ENCODE measurements at places on chromosomes 5 and 9. TPM values are rescaled to one million over a fixed set of nuclear protein-coding genes. Genes with fewer than 3 reads are reported as not detected.

Gene C5orf58
- not detected for total RNA-seq

Gene FAXDC2
- 60.9 TPM for total RNA-seq

Gene FLT4
- total RNA-seq = 11.7 TPM

Gene IDNK
- 7.8 TPM for total RNA-seq

Gene SNCB
- not detected for total RNA-seq

Gene SLC34A1
- not detected for total RNA-seq

Gene HABP4
- 32.0 TPM for total RNA-seq

Gene WDR38
- not detected for total RNA-seq

Gene TTC23L
- 5.9 TPM for total RNA-seq

Gene LCN2
- total RNA-seq = 6.0 TPM

Gene TRIM36
- total RNA-seq = 3.7 TPM

Gene ABLIM3
- 67.6 TPM for total RNA-seq

Gene PCDHB12
- 6.6 TPM for total RNA-seq

Gene PPWD1
- 47.1 TPM for total RNA-seq

Gene ANKHD1
- 144 TPM for total RNA-seq

Gene FCN2
- total RNA-seq = not detected

Gene ZNF300
- total RNA-seq = 6.2 TPM

Gene FYB1
- total RNA-seq = 31.3 TPM

Gene WHRN
- total RNA-seq = 5.3 TPM

Gene SMC2
- total RNA-seq = 9.5 TPM

Gene PFN3
- total RNA-seq = not detected

Gene WNT8A
- not detected for total RNA-seq

Gene NR2F1
- total RNA-seq = 181 TPM

Gene TNC
- total RNA-seq = 28.6 TPM

Gene FAM221B
- total RNA-seq = not detected

Gene SCGB3A2
- 1.0 TPM for total RNA-seq

Gene CLTB
- 122 TPM for total RNA-seq

Gene TXNDC8
- total RNA-seq = not detected

Gene N4BP3
- 2.6 TPM for total RNA-seq

Gene ZNF169
- total RNA-seq = 11.8 TPM

Gene ADAMTS13
- 4.6 TPM for total RNA-seq

Gene SLC25A2
- 1.4 TPM for total RNA-seq

Gene ANKRD55
- total RNA-seq = not detected

Gene HRH2
- total RNA-seq = 4.3 TPM

Gene PDGFRB
- total RNA-seq = 215 TPM

Gene MARCOL
- total RNA-seq = not detected

Gene C5orf52
- total RNA-seq = not detected

Gene BARHL1
- total RNA-seq = not detected

Gene PCDHGA3
- 6.7 TPM for total RNA-seq

Gene NSG2
- not detected for total RNA-seq
